ENCODE measurements at places on chromosomes 13 and 19. TPM values are rescaled to one million over a fixed set of nuclear protein-coding genes. Genes with fewer than 3 reads are reported as not detected.

GRCh38 chr13:35593651-35594050 is 117.2 kb upstream of the MAB21L1 start:
- no peaks in the 10 kb centered on the region for H3K36me3 ChIP-seq
- no peaks in the 10 kb centered on the region for H3K27me3 ChIP-seq
- no peak for DNase-seq
- H3K27ac ChIP-seq, result no peak overlapping the region
- no peaks in the 10 kb centered on the region for H3K4me1 ChIP-seq

DNA sequence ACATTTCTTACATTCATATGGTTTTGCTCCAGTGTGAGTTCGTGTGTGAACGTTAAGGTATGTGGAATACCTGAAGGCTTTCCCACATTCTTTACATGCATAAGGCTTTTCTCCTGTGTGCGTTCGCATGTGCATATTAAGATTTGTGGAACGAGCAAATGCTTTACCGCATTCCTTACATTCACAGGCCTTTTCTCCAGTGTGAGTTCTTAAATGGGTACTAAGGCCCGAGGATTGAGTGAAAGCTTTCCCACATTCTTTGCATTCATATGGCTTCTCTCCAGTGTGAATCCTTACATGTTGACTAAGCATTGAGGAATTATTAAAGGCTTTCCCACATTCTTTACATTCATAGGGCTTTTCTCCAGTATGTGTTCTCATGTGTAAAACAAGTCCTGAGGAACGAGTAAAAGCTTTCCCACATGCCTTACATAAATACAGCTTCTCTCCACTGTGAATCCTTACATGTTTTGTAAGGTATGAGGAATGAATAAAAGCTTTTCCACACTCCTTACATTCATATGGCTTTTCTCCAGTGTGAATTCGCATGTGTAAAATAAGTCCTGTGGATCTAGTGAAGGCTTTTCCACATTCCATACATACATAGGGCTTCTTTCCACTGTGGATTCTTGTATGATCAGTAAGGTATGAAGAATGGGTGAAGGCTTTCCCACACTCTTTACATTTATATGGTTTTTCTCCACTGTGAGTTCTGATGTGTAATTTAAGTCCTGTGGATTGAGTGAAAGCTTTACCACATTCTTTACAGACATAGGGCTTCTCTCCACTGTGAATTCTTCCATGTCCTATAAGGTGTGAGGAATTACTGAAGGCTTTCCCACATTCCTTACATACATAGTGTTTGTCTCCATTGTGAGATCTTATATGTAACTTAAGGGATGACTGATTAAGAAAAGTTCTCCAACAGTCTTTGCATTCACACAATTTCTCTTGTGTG is 10.7 kb downstream of the ZNF846 start:
- no peaks in the 10 kb centered on the region for H3K27me3 ChIP-seq
- H3K27ac ChIP-seq, result no peak overlapping the region
- H3K4me1 ChIP-seq, result no peaks in the 10 kb centered on the region
- no peak for DNase-seq

DNA sequence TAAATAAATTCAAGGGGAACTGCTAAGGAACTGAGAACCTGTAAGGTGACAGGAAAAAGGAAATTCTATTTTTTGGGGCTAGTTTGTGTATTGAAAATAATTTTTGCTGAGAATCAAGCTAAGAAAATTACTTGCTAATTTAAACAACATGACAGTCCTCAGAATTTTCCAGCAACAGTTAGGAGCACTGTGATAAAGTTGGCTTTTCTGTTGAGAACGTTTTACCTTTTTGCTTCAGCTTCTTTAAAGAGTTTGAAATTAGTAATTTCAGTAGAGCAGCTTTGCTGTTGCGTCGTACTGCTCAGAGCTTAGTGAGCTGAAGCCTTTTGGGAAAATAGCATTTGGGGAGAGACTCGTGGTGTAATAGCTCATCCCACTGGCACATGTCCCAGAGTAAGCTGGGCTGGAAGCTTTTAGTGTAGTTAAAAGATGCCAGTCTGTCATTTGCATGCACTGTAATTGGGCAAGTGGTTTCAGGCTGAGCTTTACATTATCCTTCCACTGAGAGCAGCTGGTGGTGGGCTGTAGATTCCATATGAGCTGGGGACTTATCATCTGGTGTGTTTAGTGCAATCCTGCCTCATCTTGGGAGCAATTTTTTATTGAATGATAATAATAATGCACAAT is 69.8 kb downstream of the LRCH1 start:
- no peaks in the 10 kb centered on the region for H3K36me3 ChIP-seq
- peak; percentile 65 for DNase-seq
- H3K4me3 ChIP-seq, result no peak overlapping the region
- no peaks in the 10 kb centered on the region for H3K27me3 ChIP-seq
- no peaks in the 10 kb centered on the region for H3K4me1 ChIP-seq

DNA sequence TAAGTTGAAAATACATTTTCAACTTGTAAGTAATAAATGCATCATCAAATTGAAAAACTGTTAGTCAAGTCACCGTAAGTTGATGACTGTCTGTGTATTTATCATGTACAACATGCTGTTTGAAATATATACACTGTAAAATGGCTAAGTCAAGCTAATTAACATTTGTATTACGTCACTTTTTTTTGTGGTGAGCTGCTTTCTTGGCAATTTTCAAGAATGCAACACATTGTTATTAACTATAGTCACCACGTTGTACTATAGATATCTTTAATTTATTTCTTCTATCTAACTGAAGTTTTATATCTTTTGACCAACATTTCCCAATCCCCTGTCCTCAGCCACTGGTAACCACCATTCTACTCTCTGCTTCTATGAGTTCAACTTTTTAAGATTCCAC is 57.0 kb downstream of the RBM26 start:
- DNase-seq, result no peak
- H3K27me3 ChIP-seq, result no peaks in the 10 kb centered on the region
- no peak overlapping the region for H3K27ac ChIP-seq
- no peak overlapping the region for H3K4me3 ChIP-seq

DNA sequence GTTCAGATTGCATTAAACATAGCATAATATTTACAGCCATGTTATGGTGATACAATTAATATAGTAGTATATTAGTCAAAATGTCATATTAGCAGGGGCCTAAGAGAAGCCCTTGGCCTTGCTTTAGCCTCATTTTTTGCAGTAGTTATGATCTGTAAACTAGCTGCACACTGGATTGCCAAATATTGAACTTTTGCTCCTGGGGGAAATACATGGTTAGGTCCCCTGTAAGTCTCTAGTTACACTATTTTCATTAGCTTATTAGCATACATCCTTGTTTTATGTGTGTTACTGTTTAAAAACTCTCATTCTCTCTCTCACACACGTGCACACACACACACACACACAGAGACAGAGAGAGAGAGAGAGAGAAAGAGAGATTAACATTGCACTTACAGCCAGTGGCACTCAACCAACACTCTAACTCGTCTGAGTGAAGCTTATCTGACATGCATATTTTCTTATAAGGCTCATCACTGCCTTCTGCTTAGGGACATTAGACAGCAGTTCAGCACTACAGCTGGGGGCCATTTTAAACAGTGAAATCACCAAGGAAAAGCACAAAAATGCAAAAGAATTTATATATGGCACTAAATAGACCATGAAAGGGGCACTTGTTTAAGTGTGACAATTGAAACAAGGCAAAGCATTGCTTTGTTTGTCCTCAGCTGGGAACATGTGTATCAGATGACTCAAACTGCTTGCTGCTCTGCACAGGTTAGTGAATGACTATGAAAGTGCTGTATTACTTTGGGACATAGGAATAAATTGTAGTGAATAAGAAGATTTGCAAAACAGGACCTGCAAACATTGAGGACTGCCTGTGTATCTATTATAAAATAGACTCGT is 278.7 kb downstream of the GPC6 start:
- H3K4me3 ChIP-seq, result no peak overlapping the region
- no peaks in the 10 kb centered on the region for H3K36me3 ChIP-seq
- H3K27ac ChIP-seq, result no peak overlapping the region
- no peaks in the 10 kb centered on the region for H3K4me1 ChIP-seq
- no peaks in the 10 kb centered on the region for H3K27me3 ChIP-seq
- no peak for DNase-seq

GRCh38 chr13:36920616-36921185 is 663 bp upstream of the SMAD9 start:
- no peaks in the 10 kb centered on the region for H3K27me3 ChIP-seq
- H3K4me1 ChIP-seq, result no peaks in the 10 kb centered on the region
- DNase-seq, result no peak
- H3K27ac ChIP-seq, result peak overlapping the region; percentile 71
- H3K4me3 ChIP-seq, result peak overlapping the region; percentile 86

GRCh38 chr13:98493042-98493712 is 83.7 kb downstream of the STK24 start:
- no peaks in the 10 kb centered on the region for H3K27me3 ChIP-seq
- H3K4me3 ChIP-seq, result no peak overlapping the region
- H3K36me3 ChIP-seq, result no peaks in the 10 kb centered on the region
- H3K27ac ChIP-seq, result no peak overlapping the region
- no peak for DNase-seq

NLRP9 gene
- not detected for total RNA-seq

ZSWIM9 gene
- 13.2 TPM for total RNA-seq

Data from uterus (tissue), 4 donors.